Activated CD4-positive, alpha-beta T cell treated with anti-CD3 and anti-CD28 coated beads, Interleukin-2, Interleukin-6, amounts not matched to agents 100 ng/mL and 50 ng/mL, durations not matched to agents 16 hours and 8 hours (primary cell): ENCODE measurements at places on chromosomes 4 and X.

DNA sequence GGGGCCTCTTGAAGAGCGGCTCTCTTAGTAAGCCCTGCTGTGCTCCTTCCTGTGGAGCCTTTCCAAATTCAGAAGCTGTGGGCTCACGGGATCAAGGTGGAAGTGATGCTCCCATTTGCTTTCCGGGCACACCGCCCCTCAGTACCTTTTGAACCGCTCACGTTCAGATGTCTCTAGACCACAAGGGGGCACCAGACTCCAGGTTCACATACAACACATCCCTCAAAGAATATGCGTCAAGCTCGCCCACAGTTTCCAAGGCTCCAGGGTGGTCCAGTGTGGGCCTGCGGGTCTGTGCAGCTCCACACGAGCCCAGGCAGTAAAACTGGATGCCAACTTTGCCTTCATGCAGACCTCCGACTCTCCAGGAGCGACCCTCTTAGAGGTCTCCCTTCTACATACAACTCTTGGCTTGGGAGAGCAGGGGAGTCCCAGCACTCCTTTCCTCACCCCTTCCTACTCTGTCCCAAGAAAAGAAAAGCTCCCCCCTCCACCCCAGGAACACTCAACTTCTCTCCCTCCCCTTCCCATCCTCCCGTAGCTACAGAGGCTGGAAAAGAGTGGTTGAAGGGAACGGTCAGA lies 11.0 kb downstream of the SUPT20HL1 start:
- peak; percentile 77 for DNase-seq

DNA sequence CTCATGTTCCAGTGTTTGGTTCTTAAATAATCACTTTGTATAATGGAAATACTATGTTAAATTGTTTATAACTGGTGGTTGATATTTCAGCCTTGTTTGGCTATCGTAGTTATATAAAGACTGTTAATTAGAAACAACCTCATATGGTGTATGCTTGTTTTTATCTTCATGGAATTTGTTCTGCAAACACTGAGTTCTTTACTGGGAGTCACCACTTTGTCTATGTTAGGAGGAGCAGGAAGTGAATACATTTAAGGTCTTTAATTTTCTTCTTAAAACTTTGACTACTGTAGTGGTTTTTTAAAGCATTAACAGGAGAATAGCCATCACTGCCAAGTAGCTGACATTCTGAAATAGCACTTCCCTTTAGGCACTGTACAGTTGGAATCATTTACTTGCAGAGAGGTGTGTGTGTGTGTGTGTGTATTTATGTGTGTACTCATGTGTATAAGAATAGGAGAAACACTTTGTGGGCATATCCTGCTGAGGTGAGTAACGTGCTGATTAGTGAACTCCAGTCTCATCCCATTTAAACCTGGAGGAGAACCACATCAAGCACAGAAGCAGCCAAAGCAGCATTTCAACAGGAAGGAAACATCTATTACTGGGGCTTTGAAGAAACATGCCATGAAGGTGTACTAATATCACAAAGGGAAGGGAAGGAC lies 37.8 kb downstream of the TET2 start:
- DNase-seq: no peak

- no peak for DNase-seq
These were observed 232.9 kb downstream of the DHRSX start for GRCh38 chrX:2267890-2268289.

GRCh38 chr4:18180892-18181291 lies 159.3 kb upstream of the LCORL start:
- no peak for DNase-seq

DNA sequence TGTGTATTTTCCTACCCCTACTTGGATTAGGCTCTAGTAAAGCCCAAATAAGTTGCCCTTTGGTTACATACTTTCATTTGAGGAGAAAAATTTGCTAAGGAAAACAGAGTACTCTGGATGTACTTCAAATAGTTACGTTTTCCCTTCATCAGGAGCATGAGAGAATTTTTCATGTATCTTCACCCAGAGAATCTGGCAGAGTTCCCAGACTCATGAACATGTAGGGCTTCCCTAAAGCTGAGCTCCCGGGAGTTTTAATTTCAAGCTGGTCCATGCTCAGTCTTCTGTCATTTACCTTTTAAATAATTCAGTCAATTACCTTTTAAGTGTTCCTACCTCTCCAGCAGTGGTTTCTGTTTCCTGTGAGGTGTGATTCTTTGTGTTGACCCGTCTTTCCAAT lies 367.5 kb upstream of the GRID2 start:
- no peak for DNase-seq

GRCh38 chr4:70511365-70511764 lies 7.0 kb upstream of the AMTN start:
- no peak for DNase-seq

DNA sequence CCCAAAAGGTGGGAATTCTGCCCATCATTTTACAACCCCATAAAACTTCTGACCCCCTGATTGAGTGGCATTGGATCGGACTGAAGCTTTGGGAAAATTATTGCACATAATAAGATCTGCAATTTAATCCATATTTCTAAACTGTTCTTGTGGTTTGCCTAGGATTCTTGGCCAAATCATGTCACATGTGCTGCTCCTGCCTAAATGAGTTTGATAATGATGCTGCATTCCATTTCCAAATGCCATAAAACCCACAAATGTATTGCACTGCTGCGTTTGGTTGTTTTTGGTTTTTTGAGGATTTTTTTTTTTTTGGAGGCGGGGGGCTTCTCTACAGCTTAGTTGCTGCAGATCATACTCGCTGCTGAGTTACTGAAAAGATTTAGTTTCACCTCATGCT lies 153.6 kb downstream of the QDPR start:
- no peak for DNase-seq

- DNase-seq: peak; percentile 74
These were observed 851 bp downstream of the POLR2B start for GRCh38 chr4:56979421-56980072.

GRCh38 chr4:24988776-24989175 lies 42.0 kb downstream of the LGI2 start:
- DNase-seq: no peak

DNA sequence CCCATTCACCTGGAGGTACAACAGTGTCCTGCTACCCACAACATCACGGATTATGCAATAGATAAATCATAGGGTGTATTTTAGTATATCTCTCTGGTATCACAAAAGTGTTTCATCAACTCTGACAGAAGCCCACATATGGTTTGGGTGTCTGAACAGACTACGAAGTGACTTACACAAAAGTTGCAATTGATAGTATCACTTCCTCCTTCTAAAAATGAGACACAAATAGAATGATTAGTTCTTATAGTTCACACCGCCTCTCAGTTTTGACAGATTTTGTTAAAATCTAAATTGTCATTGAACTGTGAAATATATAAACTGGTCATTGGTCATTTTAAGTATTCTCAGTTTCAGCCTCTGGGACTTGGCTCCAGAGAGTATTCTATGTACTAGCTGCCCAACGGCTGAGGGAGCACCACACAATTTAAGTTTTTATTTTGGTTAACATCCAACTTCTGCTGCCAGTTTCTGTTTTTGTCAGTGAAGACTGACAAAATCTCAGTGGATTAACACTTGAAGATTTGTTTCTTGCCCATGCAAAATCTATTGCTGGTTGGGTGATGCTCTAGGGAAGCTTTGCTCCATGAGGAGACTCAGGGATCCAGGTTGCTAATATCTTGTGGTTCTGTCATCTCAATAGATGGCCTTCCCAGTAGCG lies 113.8 kb upstream of the PUDP start:
- DNase-seq: no peak

- no peak for DNase-seq
These were observed 20.9 kb upstream of the IQCM start for GRCh38 chr4:149836546-149836945.

- DNase-seq: peak; percentile 8
These were observed 33.2 kb upstream of the MID1IP1 start for GRCh38 chrX:38768079-38768478.

DNA sequence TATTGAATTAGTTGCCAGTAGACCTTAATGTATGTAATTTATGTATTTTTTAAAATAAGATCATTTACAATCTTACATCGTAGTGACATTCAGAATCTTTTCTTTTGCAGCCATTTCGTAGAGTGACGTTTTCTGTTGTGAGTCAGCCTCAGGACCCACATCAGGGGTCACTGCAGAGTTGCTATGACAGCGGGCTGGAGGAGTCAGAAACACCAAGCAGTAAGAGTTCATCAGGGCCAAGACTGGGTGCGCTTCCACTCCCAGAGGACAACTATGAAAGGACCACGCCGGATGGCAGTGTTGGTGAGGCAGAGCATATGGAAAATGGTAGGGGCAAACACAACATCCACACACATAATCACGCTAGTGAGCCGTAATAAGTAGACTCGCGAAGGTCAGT lies 199.9 kb downstream of the PCDH7 start:
- DNase-seq: no peak

- DNase-seq: no peak
These were observed 194.0 kb upstream of the HHIP start for GRCh38 chr4:144451766-144452450.

- DNase-seq: no peak
These were observed 14.5 kb upstream of the LNX1 start for GRCh38 chr4:53605783-53606182.

GRCh38 chrX:83419030-83419792 lies 88.9 kb upstream of the POU3F4 start:
- no peak for DNase-seq

DNA sequence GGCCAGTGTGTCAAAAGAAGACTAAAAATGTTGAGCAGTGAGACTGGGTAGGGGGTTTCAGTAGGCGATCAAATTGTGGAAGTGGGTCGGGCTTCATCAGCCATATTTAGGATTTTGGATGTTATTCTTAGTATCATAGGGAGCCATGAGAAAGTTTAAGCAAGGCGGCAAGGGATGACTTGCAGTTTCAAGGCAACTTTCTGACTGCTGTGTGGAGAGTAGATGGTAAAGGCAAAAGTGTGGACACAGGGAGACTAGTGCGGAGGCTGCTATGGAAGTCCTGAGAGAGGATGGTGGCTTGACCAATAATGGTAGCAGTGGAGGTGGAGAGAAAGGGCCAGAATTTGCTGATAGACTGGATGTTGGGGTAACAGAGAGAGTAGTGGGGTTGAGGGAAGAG lies 15.4 kb downstream of the GK start:
- DNase-seq: no peak

DNA sequence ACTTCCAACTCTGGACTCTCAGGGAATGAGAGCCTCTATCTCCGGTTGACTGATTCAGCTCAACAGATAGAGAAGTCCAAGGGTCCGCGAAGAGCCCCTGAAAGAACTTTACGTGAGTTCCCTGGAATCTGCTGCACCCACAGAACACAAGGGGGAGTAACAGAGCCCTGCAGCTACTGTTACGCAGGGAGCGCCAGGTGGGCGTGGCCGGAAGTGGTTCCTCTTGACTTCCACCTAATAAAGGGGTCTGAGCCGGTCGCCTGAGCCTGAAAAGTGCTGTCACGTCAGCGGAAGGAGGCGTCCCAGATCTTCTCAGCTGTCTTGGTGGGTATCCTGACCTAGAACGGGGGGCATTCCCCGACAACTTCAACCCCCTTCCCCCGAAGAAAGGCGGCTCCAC lies at the start of gene MAGEB6:
TSS of gene MAGEB6 (plus strand) at position 237 of the 400 bp plus-strand sequence. CDS start 1,407 bp downstream, outside the sequence.
- no peak for DNase-seq

- no peak for DNase-seq
These were observed 20.3 kb upstream of the DHX15 start for GRCh38 chr4:24604558-24605214.

- no peak for DNase-seq
These were observed 651 bp upstream of the SAP30 start for GRCh38 chr4:173370130-173370476.

GRCh38 chrX:44228621-44229020 lies 114.9 kb downstream of the EFHC2 start:
- no peak for DNase-seq

- DNase-seq: no peak
These were observed 74.3 kb downstream of the WFS1 start for GRCh38 chr4:6343939-6344408.

DNA sequence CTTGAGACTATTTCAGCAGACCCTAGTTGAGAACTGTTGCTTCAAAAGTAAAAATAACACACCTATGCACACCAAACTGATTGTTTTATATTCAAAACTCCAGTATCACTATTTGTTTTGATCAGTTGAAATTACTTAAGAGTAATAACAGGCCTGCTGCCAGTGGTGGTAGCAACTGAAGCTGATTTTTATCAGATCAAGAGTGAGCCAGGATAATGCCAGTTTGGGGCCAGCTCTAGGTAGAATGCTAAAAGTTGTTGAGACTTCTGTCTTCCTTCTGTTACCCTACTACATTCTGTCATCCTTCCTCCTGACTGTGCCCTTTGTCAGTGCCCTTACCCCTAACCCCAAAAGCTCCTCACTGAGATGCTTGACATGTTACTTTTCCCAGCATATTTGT lies 228.7 kb upstream of the SPRY1 start:
- peak; percentile 6 for DNase-seq

GRCh38 chr4:519203-519651 lies 20.2 kb downstream of the PIGG start:
- no peak for DNase-seq

DNA sequence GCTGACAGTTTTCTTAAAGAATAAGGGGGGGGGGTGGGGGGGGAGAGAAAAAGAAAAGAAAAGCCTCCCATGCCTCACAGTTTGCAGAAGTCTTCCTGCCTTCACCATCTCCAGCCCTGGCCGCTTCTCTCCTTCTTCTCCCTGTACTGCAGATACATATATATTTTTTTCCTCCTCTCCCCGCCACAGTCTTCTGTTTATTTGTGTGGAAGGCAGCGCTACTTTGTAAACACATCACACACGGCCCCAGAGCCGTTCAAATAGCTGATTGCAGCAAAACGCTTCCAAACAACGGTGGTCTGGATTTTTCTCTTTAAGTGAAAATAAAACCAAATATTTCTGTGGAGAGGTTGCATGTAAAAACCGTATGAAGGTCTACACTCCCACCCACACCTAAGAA lies 732 bp downstream of the NLGN4X start:
- no peak for DNase-seq

DNA sequence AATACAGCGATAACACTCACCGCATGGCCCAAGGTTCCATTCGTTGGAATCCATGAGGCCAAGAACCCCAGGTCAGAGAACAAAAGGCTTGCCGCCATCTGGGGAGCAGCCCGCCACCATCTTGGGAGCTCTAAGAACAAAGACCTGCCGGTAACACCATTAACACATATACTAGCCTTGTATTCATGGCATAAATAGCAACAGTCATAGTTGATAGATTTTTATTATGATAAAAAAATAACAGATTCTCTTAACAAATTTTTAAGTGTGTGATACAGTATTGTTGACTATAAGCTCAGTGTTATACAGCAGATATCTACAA lies 309.4 kb downstream of the GLUD2 start:
- no peak for DNase-seq

GRCh38 chrX:12065251-12065650 lies 73.0 kb upstream of the FRMPD4 start:
- DNase-seq: no peak

DNA sequence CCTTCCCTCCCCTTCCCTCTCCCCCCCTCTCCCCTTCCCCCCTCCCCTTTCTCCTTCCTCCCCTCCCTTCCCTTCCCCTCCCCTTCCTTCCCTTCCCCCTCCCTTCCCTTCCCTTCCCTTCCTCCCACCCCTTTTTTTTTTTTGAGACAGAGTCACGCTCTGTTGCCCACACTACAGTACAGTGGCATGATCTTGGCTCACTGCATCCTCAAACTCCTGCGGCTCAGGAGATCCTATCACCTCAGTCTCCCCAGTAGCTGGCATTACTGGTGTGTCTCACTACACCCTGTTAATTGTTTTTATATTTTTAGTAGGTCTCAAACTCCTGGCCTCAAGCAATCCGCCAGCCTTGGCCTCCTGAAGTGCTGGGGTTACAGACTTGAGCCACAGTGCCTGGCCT lies 66.6 kb downstream of the TBC1D9 start:
- no peak for DNase-seq
